LHCN-M2 (cell line): ENCODE measurements at places on chromosomes 7 and 10.
A peak's percentile ranks its signal among the peaks of the same experiment; 100 is the strongest.

- DNase-seq, result no peak
Observed at GRCh38 chr7:24743471-24743870, 13.8 kb downstream of the GSDME start.

- DNase-seq, result peak; percentile 60
Observed at GRCh38 chr10:121243609-121244241, 354.5 kb downstream of the FGFR2 start.

- peak; percentile 11 for DNase-seq
Observed at GRCh38 chr10:52056291-52056690, 257.8 kb upstream of the DKK1 start.

- peak; percentile 81 for DNase-seq
Observed at GRCh38 chr7:30406664-30407425, 71.7 kb downstream of the NOD1 start.

DNA sequence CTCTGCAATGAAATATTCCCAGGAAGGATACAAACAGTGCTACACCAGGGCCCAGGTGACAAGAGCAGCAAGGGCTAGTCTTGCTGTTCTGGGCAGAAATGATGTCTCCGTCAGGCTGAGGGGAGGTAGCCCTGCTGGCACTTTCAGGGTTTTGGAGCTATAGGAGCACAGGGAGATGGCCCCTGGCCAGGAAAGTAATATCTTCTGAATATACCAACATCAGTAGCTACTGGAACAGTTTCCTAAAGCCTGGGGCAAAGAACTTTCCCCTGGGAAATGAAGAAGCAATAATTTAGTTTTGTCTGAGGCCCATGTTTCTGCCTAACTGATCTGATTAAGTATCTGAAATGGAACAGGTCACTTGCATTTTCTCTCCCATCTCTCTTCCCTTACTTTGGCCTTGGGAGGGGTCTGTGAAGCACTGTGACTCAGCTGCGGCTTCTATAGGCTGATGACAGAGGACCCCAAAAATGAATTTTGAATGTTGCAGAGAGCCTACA is 489.1 kb upstream of the PODXL start:
- DNase-seq, result no peak

- no peak for DNase-seq
Observed at GRCh38 chr10:32245760-32246159, 101.2 kb downstream of the EPC1 start.

DNA sequence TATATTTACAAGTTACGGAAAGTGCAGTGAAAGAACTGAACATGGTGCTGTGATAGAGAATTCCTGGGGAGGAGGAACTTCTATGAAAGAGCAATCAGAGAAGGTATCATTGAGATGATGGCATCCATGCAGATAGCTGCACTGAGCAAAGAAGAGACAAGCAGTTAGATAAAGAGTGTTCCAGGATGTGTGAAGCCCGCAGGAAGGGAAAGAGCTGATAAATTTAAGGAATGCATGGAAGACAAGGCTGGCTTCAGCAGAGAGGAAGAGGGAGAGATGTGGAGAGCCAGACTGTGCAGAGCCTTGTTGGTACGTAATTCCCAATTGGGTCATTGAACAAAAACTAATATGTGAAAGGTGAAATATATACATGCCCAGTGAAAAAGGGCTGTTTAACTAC is 538.9 kb downstream of the INHBA start:
- DNase-seq, result no peak

DNA sequence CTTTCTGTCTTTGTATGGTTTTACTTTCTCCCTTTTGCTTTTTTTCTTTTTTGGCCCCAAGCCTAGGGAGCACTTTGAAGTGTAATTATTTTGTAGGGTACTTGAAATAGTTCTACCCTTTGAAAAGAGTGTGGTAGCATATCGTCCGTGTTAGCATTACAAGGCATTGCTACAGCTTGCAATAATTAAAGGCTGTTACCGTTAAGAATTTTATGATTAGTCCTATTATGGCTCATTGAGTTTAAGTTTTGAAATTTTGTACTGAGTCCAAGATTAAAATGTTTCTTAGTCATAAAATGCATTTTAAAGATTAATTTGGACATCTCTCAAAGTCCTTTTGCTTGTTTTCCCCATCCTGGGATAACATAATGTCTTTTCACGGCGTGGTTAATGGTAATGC is 490.0 kb upstream of the LRRN3 start:
- no peak for DNase-seq

- no peak for DNase-seq
Observed at GRCh38 chr10:52332815-52333214, 18.7 kb downstream of the DKK1 start.

DNA sequence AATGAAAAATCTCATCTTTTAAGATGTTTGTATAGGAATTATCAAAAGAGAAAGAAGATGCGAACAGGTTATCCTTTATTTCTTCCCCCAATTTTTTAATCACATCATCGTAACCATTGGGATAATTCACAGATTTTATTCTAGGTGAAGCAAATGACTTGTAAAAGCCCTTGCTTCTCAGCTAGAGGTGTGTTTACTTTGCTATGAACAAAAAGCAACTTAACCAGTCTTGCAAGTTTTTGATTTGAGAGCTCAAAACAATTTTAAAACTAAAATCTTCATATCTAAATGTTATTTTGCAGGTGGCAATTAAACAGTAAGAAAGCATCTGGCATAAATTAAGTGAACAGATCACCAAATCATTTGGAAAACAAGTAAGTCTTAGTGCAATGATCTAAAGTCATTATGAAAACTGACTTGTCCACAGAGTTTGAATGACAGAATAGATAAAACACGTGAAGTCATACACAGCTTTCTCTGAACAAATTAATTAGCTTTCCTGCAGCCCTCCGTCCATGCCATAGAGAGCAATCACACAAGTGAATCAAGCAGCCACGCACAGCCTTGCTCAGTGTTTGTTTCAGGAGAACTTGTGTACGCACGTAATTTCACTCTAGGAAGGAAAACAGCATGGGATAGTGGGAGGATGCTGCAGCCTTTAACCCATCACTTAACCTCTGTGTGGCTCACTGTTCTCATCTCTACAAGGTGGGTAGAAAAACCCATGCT is 85.0 kb upstream of the ZNF800 start:
- DNase-seq, result no peak

- DNase-seq, result no peak
Observed at GRCh38 chr10:112287844-112288243, 4.6 kb downstream of the TECTB start.

- DNase-seq, result no peak
Observed at GRCh38 chr10:6017781-6018354, 40.5 kb upstream of the IL15RA start.
